ENCODE measurements at places on chromosomes 5 and 9.

GRCh38 chr5:2753452-2754420 is 2.3 kb upstream of the IRX2 start:
- DNase-seq: no peak

DNA sequence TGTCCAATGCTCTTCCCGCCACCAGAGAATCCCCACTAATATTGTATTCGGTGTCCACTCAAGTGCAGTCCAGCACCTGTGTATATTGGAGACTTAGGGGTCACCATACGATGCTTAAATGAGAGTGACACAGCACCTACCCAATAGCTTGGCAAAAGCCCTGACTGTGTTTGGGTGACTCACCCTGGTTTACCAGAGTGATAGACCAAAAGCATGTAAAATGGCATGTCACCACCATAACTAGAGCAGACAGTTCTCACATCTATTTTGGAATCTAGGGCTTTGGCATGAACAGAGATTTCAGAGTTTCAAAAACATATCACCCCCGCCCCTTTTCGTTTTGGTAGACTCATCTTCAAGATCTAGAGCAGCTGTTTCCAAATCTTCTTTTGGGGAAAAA is 217.3 kb upstream of the RASEF start:
- DNase-seq: no peak

DNA sequence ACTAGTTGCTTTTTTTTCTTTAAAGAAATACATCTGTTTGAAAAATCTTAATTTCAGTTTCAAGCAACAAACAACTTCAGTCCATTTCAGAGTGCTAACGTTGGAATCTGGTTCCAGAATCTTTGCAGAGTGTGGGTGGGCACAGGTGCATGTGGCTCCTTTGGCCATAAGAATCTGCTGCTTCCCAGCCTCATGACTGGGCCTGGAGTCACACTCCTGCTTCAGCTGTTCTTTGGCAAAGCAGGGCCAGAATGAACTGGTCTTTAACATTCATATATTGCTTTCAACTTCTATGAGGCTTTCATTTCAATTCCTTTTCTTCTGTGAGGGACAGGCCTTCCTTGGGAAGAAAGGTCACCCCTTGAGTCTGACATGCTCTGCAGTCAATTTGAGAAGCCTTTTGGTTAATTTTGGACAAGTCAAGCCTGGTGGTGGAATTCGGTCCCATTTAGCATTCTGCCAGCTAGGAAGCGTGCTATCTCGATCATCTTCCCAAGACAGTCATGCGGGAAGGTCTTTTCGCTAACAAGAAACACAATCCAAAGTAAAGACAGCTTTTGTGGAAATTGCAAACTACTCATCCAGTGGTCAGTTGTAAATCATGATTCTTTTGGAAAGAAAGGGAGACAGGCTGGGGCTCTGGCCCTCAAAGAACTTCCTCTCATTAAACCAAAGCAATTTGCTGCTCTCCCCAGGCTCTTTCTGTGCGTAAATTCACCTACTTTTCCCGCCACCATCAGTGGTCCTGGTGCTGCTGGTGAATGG is 55.2 kb downstream of the SLC1A3 start:
- no peak for DNase-seq

DNA sequence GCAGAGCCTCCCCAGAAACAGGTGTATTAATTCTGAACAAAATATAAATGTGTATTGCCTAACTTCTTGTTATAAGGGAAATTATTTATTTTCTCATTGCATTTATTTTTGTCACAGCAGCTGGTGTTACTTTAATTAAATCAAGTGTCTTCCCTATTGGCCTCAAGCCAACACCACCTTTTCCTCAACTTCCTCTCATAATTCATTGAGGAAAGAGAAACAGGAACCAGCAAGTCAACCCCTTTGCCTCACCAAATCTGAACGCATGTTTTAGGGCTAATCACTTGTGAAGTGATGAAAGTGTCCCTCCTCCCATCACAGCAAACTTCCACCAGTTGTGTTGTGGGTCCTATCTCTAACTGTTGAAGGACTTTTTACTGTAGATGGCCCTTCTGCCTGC is 73.1 kb downstream of the DIRAS2 start:
- DNase-seq: no peak

DNA sequence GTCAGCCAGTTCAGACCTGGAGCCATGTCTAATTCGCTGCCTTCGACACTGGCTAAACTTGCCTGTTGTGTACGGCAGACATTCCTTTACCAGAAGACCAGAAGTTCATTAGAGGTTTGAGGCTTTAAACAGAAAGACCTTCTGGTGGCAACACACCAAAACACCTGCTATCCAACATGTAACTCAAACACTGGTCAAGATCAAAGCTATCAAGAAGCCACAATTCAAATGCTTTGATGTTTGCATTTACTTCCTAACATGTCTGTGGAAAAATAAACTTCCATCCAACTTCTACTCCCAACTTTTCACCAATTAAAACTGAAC is 91.0 kb upstream of the RETREG1 start:
- DNase-seq: no peak

DNA sequence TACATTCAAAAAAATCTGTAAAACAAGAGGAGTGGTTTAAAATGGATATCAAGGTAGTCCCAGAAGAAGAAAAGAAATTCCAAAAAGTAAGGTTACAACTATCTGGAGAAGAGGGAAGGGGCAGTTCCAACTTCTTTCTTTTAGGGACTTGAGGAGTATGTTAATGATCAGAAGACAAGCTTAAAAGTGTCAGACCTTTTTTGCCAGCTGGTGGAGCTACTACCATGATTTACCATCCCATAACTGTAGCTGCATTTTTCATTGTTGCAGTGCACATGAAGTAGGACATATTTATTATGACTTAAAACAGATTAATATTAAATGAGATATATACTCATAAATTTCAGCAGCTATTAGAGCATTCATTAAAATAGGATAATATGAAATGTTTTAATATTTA is 158.5 kb upstream of the RGS7BP start:
- DNase-seq: peak; percentile 3

GRCh38 chr5:95163079-95163478 is 121.8 kb downstream of the MCTP1 start:
- DNase-seq: no peak

- no peak for DNase-seq
Measured at GRCh38 chr5:112205846-112206245, 213.2 kb downstream of the EPB41L4A start.

GRCh38 chr9:74358959-74359358 is 138.2 kb upstream of the RORB start:
- no peak for DNase-seq

DNA sequence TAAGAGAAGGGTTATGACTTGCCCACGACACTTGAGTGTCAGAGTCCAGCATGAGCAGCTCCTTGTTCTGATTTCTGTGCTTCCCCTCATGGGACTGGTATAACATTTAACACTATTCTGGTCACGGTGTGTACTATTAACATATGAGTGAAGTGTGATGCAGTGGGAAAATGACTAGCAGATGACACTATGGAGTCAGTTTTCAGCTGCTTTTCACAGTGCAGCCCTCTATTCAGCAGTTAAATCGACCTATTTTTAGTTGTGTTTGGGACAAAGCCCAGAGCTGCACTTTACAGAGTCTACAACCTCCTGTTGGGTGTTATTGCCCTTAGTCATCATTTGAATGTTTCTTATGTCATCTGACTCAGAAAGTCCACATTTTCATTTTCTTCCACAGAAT is 59.1 kb downstream of the CHSY3 start:
- no peak for DNase-seq

DNA sequence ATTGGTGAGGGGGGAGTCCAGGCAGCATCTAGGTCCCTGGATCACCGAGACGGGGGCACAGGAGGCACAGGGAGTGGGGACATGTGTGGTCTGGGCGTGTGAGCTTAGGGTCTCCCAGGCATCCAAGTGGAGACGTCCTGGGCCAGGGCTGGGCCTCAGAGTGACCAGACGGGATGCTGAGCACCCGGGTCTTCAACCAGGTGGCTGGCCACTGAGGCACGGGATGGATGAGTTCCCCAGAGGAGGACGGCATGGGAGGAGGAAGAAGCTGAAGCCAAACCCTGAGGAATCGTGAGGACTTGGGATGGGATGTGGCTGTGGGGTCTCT is 88.0 kb downstream of the LMX1B start:
- no peak for DNase-seq

DNA sequence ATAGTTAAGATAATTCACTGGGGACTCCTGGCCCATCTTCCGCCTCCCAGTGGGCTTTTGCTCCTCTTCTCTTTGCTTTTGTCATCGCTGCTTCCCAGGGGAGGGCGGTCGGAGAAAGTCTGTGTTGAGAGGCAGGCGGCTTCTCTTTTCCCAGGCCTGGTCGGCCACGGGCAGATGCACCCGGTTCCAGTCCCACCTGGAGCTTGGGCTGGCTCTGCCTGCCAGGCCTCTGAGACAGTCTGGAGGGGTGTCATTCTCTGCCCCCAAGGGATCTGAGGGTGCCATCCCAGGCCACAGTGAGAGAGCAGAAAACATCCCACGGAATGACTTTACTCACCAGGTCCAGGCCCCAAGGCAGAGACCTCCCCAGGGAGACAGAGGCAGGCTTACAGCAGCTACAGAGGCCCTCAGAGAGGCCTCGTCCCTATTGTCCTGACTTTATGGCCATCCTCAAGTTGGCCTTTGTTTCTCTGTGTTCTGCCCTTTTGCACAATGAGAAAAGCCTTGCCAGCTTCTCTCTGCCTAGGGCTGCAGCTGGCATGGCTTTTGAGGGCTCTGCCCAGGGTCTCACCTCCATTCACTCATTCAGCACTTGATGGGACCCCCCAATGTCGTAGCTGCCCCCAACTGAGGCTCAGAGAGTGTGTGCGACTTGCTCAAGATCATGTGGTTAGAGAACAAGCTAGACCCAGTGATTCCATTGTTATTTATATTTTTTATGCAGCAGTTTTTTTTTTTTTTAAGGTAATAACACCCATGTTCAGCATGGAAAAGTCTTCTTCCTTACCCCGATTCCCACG is 44.2 kb upstream of the BOD1 start:
- no peak for DNase-seq

DNA sequence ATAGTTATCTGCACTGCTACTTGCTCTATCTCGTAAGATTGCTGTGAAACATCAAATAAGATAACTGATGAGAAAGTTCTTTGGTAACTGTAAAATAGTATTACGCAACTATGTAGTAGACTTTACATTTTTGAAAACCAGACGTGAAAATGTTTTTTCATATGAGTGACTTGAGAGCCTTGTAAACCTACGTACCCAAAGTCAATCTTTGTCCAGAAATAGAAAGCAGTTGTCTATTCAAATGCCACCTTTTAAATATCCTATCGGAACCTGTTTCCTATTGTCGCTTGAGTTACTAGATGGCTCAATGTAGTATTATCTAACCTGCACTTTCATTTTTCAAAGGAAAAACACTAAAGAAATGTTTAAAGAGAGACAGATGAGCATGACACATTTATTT is 1.6 kb downstream of the FNIP1 start:
- no peak for DNase-seq

DNA sequence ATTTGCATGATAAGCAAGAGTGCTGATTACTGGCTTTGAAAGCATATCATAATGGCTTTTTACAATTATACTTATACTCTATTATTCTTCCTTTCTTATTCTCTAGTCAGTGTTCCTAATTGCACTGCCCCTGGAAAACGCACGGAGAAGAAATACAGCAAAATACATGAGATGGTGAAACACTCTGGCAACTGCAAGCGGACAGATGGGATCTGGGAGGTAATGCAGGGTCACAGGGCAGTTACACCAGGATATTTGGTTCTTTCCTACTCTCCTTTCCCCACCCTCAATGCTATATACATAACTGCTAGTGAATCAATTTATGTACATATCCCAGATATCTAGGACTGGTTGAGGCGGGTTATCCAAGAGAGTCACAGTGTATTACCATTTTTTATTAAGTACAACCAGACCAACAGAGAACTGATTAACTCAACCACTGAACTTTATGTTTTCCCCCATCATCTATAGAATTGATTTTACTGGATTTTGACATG is 423.7 kb downstream of the ZSWIM6 start:
- peak; percentile 40 for DNase-seq

GRCh38 chr9:92294297-92294676 is 790 bp upstream of the IARS1 start:
- no peak for DNase-seq

GRCh38 chr9:26756881-26757280 is 135.7 kb downstream of the CAAP1 start:
- DNase-seq: no peak

- no peak for DNase-seq
Measured at GRCh38 chr9:98504298-98505282, 204.1 kb downstream of the GABBR2 start.

GRCh38 chr5:179290681-179291540 is 54.4 kb downstream of the ADAMTS2 start:
- DNase-seq: no peak

DNA sequence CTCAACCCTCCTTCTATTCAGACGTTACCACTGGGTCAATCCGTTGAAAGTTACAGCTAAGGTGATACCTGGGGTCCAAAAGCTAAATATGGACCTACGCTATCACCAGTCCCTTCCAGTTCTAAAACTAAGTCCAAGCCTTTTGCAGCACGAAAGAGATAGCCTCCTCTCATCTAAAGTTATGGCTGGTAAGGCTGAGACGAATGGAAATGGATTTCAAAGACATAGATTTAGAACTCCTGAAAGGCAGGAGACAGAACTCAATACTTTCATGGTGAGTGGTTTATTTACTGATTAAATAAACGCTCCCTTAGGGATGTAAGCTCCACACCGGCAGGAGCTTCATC is 751 bp upstream of the RIC1 start:
- no peak for DNase-seq

DNA sequence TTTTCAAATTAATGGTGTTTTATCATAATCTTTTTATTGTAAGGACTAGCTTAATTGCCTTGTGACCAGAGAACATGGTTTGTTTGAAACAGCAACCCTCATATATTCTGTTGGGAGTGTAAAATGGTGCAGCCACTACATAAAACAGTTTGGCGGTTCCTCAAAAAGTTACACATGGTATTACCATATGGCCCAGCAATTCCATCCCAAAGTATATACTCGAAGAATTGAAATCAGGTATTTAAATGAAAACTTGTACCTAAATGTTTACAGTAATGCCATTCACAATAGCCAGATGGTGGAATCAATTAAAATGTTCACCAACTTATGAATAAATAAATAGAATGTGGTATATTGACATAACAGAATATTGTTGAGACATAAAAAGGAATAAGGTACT is 14.8 kb upstream of the IL33 start:
- DNase-seq: no peak

DNA sequence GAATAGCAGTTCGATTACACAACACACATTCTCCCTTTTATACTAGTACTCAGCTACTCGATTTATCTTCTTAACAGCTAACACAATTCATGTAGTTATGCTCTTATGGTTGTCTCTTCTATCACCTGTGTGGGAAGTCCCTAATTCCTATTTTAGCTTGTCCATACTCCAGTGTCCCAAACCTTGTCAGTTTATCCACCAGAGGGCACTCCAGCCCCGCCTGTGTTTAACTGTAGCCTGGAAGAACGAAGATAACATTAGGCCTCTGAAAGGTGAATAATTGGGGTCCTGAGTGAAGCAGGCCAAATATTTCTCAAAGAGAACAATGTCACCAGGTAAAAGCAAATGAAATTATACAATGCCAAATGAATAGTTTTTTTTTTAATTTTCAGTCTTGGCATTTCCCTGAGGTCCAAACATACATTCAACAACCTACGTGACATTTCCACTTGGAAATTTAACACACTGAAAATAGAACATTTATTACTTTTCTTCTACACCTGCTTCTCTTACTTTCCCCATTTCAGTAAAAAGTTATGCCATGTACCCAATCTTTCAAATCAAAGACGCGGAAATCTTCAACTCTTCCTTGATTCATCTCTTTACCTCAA is 560.7 kb downstream of the HTR1A start:
- peak; percentile 54 for DNase-seq
